NCI-H1417 (cell line): ENCODE measurements at places on chromosomes 16 and 17.

DNA sequence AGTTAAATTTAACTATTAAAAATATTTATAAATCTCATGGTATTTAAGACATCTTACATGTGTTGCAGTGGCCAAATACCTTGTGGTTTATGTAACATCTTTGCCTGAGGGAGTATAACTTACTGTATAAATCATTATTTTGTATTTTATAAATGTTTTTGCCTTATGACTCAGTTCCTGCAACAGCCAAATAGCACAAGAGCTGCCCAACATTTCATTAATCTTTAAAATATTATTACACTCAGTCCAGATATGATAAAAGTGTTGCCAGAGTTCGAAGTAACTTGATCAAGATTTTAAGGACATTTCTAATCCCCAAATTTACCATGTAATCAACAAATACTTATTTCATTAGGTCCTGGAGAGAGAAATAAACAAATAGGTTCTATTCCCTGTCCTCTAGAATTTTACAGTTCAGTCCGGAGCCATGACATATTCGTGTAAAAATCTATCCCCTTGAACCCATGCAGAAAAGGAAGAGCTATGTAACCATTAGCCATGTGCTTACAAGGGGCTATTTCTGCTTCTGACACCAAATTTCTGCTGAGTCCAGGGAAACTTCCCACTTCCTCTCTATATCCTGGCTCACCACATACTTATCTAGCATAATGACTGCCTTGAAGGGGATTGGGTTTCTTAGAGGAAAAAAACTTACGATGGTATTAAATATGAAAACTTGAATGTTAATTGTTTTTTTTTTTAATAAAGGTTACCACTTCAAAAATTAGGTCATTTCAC is 44.0 kb downstream of the IRX6 start:
- DNase-seq, result no peak

GRCh38 chr17:732067-732901 is at the start of gene TLCD3A:
TSS of gene TLCD3A (plus strand) at chr17:732596. CDS start at chr17:732648, 52 bp downstream.
- peak; percentile 68 for DNase-seq

DNA sequence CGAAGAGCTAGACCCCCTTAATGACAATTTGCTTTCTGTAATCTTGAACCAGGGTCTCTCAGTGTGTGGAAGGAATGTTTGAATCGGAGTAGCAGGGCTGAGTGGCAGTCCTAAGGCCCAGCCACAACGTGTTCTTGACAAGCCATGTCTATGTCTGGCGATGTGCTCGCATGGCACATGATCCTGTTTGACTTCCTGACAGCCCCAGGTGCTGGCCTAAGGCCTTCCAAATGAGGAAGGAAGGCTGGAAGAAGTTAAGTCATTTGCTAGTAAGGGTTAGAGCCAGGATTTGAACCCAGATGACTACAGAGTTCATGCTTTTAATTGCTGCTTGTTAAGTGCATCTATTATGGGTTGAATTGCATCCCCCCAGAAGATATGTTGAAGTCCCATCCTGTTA is 486.7 kb downstream of the MAF start:
- DNase-seq, result no peak

DNA sequence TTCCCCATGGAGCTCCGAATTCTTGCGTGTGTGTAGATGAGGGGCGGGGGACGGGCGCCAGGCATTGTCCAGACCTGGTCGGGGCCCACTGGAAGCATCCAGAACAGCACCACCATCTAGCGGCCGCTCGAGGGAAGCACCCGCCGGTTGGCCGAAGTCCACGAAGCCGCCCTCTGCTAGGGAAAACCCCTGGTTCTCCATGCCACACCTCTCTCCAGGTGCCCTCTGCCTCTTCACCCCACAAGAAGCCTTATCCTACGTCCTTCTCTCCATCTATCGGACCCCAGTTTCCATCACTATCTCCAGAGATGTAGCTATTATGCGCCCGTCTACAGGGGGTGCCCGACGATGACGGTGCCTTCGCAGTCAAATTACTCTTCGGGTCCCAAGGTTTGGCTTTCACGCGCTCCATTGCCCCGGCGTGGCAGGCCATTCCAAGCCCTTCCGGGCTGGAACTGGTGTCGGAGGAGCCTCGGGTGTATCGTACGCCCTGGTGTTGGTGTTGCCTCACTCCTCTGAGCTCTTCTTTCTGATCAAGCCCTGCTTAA is 617 bp upstream of the SENP3 start:
- DNase-seq, result peak; percentile 66

- no peak for DNase-seq
Observed at GRCh38 chr17:42697108-42697811, 14.9 kb downstream of the CNTNAP1 start.
